ENCODE measurements at places on chromosomes 4 and X.

DNA sequence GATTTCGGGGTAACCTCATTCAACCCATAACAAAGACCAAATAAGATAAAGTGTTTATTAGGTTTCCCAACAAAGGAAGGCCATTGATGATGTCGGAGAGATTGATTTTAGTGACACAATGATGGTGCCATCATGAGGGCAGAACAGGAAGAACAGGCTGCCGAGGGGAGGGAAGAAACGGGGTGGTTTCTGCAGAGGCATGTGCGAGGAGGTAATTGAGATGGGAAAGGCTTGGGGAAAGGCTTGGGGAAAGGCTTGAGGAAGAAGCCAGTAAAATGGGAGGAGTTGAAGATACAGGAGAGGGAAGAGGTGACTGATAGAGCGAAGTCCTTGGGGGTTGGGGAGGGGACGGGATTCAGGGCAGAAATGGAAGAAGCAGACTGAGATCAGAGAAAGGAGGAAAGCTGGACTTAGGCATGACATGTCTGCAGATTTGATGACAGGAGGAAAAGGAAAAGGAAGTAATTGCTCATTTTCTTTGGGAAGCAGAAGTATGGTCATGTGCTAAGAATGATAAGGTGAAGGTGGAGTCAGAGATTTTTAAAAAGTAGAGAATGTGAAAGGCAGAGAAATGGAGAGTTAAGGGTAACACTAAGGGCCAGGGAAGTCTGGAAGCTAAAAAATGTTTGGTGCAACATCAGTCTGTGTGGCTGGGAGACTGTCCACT lies 6.0 kb downstream of the HPSE start:
- DNase-seq, result no peak

GRCh38 chr4:41709844-41710481 lies 38.6 kb downstream of the PHOX2B start:
- DNase-seq, result no peak

DNA sequence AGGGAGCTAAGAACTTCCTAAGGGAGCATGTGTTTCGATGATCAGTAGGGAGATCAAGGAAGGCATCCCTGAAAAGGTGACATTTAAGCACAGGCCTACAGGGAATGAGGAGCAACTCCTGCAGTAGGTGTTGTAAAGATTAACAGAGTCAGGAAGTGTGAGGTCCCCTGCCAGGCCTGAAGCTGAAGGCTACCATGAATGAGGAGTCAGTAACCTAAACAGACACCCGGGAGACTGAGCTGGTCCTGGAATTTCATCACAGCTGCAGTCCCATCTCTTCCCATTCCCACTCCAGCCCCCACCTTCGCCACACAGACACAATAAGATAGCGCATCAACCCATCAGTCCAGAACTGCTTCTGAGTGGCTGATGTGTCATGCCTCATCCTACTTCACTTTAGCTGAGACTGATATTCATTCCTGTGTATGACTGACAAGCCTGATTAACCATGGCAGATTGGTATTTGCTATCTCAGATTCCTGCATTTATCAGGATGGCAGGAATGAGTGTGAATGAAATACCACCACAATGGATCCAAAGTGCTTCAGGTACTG lies 27.0 kb upstream of the EFNB1 start:
- DNase-seq, result no peak

GRCh38 chrX:53421772-53422085 lies 725 bp downstream of the SMC1A start:
- DNase-seq, result no peak

DNA sequence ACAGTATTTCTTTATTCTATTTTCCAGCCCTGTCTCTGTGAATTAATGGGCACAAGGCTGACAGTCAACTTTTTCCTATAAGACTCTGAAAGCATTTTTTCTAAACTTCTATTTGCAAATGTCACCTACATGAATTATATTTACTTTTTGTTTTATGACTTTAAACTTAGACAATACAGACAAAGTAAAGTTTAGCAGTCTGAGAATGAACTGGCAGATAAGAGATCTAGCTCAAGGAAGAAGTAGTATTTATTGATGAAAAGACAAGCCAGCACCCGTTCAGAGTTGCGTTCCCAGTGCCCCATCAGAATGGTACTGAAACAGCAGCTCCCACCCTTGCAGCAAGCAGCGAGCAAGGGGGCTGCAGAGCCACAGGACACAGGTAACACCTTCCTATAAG lies 148.5 kb downstream of the FAM13A start:
- no peak for DNase-seq

DNA sequence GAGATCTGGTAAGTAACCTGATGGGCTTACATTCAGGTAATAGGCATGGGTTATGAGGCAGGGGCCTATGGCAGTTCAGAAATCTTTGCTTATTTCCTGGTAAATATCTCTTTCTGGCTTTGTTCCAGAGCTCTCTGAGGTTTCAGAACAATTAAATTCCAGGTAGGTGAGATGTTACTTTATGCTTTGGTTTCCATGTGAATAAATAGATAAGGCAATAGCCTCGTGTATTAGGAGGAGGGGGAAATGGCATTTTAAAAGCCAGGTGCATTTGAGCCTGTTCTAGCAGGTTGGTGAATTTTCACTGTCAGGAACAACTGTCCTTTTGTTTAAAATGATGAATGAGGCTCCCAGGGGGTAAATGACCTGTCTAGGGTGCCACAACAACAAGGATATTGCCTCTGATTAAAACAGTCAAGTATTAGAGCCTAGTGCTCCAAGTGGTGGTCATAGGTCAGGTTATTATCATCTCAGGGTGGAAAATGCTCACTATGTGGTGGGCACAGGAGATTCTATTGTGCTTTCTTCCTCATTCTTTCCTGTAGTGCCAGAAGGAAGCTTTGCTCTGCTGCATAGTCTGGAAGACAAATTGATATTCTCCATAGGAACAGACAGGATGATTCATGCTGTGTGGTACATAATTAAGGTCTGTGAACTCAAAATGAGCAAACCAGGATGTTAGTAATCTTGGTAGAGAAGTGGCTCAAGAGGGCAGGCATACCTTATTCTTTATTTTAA lies 296.2 kb downstream of the INPP4B start:
- DNase-seq, result no peak

DNA sequence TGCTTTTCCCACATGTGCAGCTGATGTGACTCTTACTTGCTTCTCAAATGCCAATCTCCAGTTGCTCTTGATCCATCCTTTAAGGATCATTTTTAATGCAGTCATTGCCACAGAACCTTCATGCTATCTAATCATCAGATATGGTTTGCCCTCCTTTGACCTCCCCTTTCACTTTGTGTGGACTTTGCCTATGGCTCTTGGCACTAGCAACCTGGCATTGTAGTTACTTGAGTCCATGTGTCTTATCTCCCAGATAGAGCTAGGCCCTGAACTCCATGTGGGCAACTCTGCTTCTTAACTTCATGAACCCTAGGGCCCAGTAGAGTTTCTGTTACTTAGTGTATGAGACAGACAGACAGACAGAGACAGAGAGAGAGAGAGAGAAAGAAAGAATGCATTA lies 41.6 kb downstream of the MTM1 start:
- DNase-seq, result no peak

Measured in activated CD8-positive, alpha-beta memory T cell treated with anti-CD3 and anti-CD28 coated beads for 1 hour (primary cell).